ENCODE measurements at places on chromosomes 4 and X.

GRCh38 chr4:37918653-37919052 is 27.8 kb downstream of the TBC1D1 start:
- no peak for DNase-seq
- H3K27ac ChIP-seq = no peak overlapping the region
- no peak overlapping the region for H3K4me3 ChIP-seq
- peaks cover 7% of the 10 kb centered on the region for H3K4me1 ChIP-seq
- no peaks in the 10 kb centered on the region for H3K36me3 ChIP-seq

- no peaks in the 10 kb centered on the region for H3K36me3 ChIP-seq
- no peak overlapping the region for H3K27ac ChIP-seq
- H3K27me3 ChIP-seq = no peaks in the 10 kb centered on the region
- no peaks in the 10 kb centered on the region for H3K4me1 ChIP-seq
- H3K4me3 ChIP-seq = no peak overlapping the region
- DNase-seq = no peak
Measured at GRCh38 chrX:17535229-17535628, 160.2 kb downstream of the NHS start.

GRCh38 chr4:188780028-188780427 is 640.8 kb downstream of the TRIML1 start:
- no peaks in the 10 kb centered on the region for H3K27me3 ChIP-seq
- peaks cover 4% of the 10 kb centered on the region for H3K4me1 ChIP-seq
- no peak for DNase-seq
- no peak overlapping the region for H3K4me3 ChIP-seq
- H3K36me3 ChIP-seq = no peaks in the 10 kb centered on the region

DNA sequence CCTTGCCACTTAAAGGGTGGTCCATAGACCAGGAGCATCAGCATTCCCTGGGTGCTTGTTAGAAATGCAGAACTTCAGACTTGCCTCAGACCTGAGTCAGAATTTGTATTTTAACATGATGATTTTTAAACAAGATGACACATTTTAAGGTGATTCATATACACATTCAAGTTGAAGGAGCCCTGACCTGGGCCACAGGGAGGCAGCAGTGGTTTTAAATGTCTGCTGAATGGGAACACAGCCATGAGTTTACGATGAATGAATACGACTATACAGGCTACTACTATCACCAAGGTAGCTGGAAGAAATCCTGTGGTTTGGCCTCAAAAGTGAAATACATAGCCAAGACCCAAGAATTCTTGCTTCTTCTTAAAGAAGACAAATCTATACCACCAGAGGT is 2.9 kb downstream of the HDAC8 start:
- H3K4me1 ChIP-seq = no peaks in the 10 kb centered on the region
- no peak overlapping the region for H3K27ac ChIP-seq
- H3K4me3 ChIP-seq = no peak overlapping the region
- H3K36me3 ChIP-seq = peaks cover 2% of the 10 kb centered on the region
- DNase-seq = no peak

DNA sequence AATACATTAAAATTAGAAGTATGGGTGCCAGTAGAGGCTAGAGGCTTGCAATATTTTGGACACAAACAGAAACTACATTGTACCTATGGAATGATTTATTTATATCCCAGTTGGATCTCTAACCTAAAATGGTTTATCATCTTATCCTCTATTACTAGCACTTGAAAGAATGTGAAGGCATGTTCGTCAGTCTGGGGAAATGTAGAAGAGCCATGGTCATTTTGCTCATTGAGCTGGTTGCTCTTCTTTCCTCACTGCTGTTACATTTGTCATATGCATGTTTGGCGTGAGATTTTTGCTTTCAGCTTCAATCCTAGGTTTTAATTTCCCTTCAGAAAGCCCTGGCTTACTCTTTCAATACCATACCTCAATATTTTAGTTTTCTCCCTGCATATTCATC is 82.4 kb upstream of the MYOZ2 start:
- no peak overlapping the region for H3K27ac ChIP-seq
- H3K36me3 ChIP-seq = no peaks in the 10 kb centered on the region
- no peaks in the 10 kb centered on the region for H3K27me3 ChIP-seq

DNA sequence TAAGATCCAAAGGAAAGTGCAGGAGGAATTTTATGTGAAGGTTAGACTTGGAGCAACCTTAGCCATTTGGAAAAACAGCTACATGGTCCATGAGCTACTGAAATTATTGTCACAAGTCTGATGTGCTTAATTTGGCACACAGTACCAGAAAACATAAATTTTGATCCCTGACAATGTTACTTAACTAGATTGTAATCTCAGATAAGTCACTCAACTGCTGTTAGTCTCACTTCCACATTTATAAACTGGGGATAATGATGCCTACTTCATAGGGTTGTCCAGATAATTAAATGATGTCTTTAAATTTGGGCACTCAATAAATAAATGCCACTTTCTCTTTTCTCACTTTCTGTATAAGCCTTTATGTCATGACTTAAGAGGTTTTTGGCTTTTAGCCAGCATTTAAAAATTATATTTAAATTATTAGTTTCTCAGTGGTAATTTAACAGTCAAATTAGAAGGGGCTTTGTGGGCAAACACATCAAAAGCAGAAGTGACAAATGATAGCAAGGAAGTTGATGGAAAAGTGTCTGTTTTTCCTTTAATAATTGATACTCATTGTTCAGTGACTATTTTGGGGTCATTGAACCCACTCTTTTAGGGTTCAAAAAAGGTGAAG is 58.3 kb downstream of the PAQR3 start:
- no peak overlapping the region for H3K27ac ChIP-seq
- no peaks in the 10 kb centered on the region for H3K36me3 ChIP-seq
- DNase-seq = no peak
- no peaks in the 10 kb centered on the region for H3K27me3 ChIP-seq

DNA sequence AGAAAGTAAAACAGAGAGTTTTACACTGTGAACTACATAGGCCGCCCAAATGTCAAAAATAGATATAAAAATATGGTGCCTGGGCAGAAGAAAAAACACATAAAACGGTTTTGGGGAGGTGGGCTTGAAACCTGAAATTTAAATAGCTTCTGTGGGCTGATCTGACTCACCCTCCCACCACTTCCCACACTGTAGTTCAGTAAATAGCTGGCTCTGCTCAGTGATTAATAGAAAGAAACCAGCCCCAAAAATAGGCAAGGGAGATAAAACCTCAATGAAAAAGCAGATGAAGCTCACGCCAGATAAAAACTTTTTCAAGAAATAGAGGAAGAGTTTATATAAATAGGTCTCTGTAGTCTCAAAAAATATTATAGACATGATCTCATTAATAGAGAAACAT is 13.2 kb upstream of the COX7B2 start:
- H3K27me3 ChIP-seq = no peaks in the 10 kb centered on the region
- H3K4me3 ChIP-seq = no peak overlapping the region
- DNase-seq = no peak
- no peaks in the 10 kb centered on the region for H3K36me3 ChIP-seq

- H3K4me3 ChIP-seq = no peak overlapping the region
- no peaks in the 10 kb centered on the region for H3K36me3 ChIP-seq
- H3K4me1 ChIP-seq = peaks cover 2% of the 10 kb centered on the region
Measured at GRCh38 chr4:173046818-173047217, 121.8 kb upstream of the GALNT7 start.

- no peaks in the 10 kb centered on the region for H3K36me3 ChIP-seq
- no peak overlapping the region for H3K27ac ChIP-seq
- H3K4me3 ChIP-seq = no peak overlapping the region
- no peaks in the 10 kb centered on the region for H3K4me1 ChIP-seq
Measured at GRCh38 chr4:175970724-175971123, 94.9 kb upstream of the WDR17 start.

- no peaks in the 10 kb centered on the region for H3K27me3 ChIP-seq
- no peak for DNase-seq
- no peaks in the 10 kb centered on the region for H3K36me3 ChIP-seq
- no peaks in the 10 kb centered on the region for H3K4me1 ChIP-seq
- H3K4me3 ChIP-seq = no peak overlapping the region
- no peak overlapping the region for H3K27ac ChIP-seq
Measured at GRCh38 chr4:52099860-52100461, 48.9 kb downstream of the SPATA18 start.

- no peaks in the 10 kb centered on the region for H3K36me3 ChIP-seq
- DNase-seq = no peak
- H3K4me1 ChIP-seq = no peaks in the 10 kb centered on the region
- H3K27ac ChIP-seq = no peak overlapping the region
- no peaks in the 10 kb centered on the region for H3K27me3 ChIP-seq
- no peak overlapping the region for H3K4me3 ChIP-seq
Measured at GRCh38 chr4:124722071-124722470, 9.5 kb upstream of the ANKRD50 start.

DNA sequence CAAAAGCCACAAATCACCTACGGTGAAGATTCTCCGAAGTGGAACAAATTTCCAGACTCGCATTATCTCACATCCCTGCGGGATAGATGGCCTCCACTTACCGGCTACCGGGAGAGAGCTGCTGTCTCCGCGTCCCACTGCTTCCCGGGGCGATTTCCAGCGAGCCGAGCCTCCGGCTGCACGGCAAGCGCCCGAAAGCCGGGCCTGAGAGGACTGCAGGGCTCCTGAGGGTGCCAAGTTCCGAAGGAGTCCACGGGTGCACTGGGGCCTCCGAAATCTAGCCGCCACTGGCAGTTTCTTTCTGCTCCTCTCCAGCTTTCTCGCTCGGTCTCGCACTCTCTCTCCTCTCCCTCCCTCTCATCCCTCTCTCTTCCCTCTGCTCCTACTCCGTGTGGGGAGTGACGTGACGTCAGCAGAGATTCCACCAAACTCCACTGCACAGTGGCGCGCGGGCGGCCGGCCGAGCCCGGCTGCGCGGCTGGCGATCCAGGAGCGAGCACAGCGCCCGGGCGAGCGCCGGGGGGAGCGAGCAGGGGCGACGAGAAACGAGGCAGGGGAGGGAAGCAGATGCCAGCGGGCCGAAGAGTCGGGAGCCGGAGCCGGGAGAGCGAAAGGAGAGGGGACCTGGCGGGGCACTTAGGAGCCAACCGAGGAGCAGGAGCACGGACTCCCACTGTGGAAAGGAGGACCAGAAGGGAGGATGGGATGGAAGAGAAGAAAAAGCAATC is 14.0 kb upstream of the PITX2 start:
- no peaks in the 10 kb centered on the region for H3K36me3 ChIP-seq
- H3K4me1 ChIP-seq = no peaks in the 10 kb centered on the region
- no peak overlapping the region for H3K27ac ChIP-seq
- DNase-seq = peak; percentile 65
- H3K27me3 ChIP-seq = peaks cover 2% of the 10 kb centered on the region
- peak overlapping the region; percentile 30 for H3K4me3 ChIP-seq

- no peak overlapping the region for H3K27ac ChIP-seq
- peaks cover 5% of the 10 kb centered on the region for H3K4me1 ChIP-seq
- no peaks in the 10 kb centered on the region for H3K27me3 ChIP-seq
- peaks cover 3% of the 10 kb centered on the region for H3K36me3 ChIP-seq
- no peak overlapping the region for H3K4me3 ChIP-seq
Measured at GRCh38 chr4:139315221-139315675, 13.0 kb upstream of the NDUFC1 start.

- no peak for DNase-seq
- no peak overlapping the region for H3K27ac ChIP-seq
Measured at GRCh38 chrX:97397371-97397770, 513.7 kb downstream of the RPA4 start.

- no peak overlapping the region for H3K4me3 ChIP-seq
- H3K36me3 ChIP-seq = no peaks in the 10 kb centered on the region
- H3K27ac ChIP-seq = no peak overlapping the region
- no peak for DNase-seq
- no peaks in the 10 kb centered on the region for H3K27me3 ChIP-seq
Measured at GRCh38 chrX:45743081-45743533, 542.4 kb upstream of the DIPK2B start.

DNA sequence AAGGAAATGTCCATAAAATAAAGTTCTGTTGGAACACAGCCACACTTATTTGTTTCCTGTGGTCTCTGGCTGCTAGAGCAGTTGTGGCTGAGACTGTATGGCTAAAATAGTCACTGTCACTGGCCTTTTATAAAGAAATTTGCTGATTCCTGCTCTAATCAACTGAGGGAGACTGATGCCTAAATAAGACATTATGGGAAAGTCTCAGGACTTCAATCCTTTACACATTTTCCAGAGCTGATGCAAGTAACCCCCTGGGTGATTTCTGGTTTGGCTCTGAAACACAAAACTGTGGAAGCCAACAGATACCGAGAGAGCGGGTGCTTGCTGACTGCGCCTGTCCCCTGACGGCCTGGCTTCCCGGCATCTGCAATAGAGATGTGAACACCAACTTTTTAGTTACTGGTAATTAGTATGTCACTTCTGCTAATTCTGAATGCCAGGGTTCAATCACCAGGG is 64.0 kb downstream of the POLR2B start:
- H3K4me1 ChIP-seq = peaks cover 20% of the 10 kb centered on the region
- peak; percentile 84 for DNase-seq
- no peaks in the 10 kb centered on the region for H3K27me3 ChIP-seq
- H3K27ac ChIP-seq = peak overlapping the region; percentile 99

DNA sequence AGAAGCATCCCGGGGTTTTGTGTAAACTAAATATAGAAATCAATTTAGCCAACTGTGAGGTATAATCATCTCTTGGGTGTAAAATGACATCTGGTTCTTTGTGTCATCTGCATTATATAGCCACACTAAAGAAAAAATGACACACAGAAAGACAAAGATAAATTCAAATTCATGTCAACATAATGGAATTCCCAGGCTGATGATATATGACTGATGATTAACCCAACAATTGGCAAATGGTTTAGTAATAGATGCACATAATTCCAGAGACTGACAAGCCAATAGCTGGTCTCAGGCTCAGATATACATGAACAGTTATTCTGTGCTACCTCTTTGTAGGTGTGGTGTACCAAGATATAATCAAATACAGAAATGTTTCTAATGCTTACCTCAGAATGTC is 375.4 kb upstream of the PITX2 start:
- no peak overlapping the region for H3K27ac ChIP-seq
- H3K36me3 ChIP-seq = no peaks in the 10 kb centered on the region
- no peaks in the 10 kb centered on the region for H3K4me1 ChIP-seq
- no peak overlapping the region for H3K4me3 ChIP-seq

DNA sequence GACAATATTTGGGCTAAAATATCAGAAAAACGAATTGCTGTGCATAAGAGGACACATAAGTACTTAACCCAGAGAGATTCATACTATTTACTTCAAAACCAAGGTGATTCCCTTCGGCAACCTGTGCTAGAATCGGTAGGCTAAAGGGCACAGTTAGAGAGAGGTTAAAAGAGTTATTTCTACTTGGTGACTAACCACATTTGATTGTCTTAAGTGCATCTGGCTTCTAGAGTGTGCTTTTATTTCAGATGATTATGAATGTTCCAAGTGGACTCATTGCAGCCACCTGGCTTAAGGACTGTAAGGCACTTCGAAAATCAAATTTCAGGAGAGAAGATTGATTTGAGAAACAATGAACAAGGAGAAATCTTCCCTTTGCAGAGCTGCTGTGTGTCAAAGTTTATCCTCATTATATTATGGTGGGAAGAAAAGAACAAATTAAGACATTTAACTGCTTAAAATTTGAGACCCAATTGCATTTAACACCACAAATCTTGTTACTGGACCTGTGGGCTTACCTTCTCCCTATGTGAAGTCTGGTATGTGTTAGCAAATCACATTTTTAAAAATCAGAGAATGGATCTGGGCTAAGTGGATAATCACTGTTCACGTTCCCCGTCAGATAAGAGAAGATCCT is 34.0 kb downstream of the PHOX2B start:
- H3K4me3 ChIP-seq = no peak overlapping the region
- H3K4me1 ChIP-seq = no peaks in the 10 kb centered on the region
- H3K36me3 ChIP-seq = no peaks in the 10 kb centered on the region
- no peak for DNase-seq
- H3K27me3 ChIP-seq = no peaks in the 10 kb centered on the region
- H3K27ac ChIP-seq = no peak overlapping the region

GRCh38 chr4:37803348-37803973 is 23.0 kb upstream of the PGM2 start:
- H3K4me1 ChIP-seq = no peaks in the 10 kb centered on the region
- no peak overlapping the region for H3K27ac ChIP-seq
- DNase-seq = no peak
- no peak overlapping the region for H3K4me3 ChIP-seq
- H3K27me3 ChIP-seq = no peaks in the 10 kb centered on the region

All from aorta (tissue), 5 donors.